ENCODE measurements at places on chromosomes 7 and 10.

GRCh38 chr7:115906731-115907130, 123.8 kb downstream of the TFEC start:
- no peak for DNase-seq

- DNase-seq = no peak
Observed at GRCh38 chr10:18400201-18400905, 251.0 kb downstream of the NSUN6 start.

DNA sequence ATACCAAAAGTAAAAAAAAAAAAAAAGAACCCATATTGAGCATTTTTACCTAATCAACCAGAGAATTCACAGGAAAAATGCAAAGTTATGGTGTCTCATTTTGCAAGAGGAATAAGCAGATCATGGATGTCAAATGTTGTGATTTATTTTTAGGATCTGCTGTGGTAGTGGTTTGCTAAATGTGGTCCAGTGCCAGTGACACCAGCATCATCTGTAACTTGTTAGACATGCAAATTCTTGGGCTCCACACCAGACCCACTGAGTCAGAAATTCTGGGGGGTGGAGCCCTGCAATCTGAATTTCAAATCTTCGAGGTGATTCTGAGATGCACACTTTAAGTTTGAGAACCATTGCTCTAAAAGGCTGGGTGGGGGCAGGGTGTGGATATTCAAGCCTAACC, 30.1 kb upstream of the ZEB1 start:
- DNase-seq = no peak

DNA sequence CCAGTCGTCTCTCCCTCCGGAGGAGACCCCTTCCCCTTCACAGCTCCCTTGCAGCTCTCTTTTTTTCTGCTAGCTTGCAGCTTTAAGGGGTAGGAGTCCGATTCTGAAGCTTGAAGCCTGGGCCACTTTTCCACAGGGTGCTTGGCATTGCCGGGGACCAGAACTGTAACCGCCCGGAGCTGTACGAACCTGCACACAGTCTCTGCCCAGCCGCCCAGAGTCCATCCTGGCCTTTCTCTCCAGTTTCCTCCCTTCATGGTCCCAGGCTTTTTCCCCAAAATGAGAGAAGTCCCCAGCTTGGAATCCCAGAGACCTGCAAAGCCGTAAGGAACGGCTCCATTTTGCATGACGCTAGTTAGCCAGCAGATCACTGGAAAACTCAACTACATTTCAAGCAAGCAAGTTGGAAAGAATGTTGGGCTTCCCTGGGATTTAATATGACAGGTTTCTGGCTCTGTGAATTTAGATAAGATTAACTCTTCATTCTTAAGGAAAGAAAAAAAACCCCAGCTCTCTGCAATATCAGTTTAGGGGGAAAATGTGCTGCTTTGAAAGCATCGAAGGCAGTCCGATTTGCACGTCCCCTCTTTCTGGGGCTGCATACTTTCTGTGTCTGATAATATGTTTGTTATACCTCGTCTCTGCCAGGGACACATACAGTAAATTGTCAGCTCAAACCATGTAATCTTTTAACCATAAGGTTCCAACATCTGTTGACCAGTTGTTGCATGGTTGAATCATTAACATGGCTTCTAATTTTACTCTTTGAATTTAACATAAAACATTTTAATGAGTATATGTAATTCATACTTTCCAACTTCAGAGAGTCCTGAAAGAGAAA, 190.0 kb upstream of the LYZL2 start:
- DNase-seq = no peak

GRCh38 chr10:43226851-43227845, 39.7 kb downstream of the RASGEF1A start:
- no peak for DNase-seq

DNA sequence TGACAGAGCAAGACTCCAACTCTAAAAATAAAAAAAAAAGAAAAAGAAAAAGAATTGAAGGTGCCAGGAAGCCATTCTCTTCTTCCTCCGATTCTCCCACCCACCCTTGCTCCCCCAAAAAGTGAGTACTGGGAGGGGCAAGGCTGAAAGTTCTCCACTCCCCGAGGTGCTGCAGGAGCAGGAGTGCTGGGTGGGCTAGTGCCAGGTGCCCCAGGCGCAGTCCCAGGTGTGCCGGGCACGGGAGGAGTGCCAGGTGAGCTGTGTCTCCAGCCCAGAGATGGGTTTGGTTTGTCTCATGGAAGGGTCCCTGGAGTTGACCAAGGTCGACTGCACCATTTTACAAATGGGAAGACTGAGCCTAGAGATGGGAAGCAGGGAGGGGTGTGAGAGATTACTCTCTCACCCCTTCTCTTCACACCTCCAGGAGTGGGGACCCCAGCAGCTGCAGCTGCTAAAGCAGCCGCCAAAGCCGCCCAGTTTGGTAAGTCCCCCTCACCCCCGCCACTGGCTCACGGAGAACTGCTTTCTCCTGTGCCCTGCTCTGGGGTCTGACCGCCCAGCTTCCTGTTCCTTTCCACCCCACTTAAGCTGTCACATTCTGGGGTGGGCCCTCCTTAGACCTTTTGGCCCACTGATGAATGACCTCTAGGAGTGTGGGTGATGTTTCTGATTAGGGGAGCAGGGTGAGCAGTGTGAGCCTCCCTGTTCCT, 26.2 kb upstream of the LIMK1 start:
- DNase-seq = no peak

GRCh38 chr7:152177681-152178404, 152.4 kb downstream of the GALNT11 start:
- DNase-seq = no peak

GRCh38 chr7:27184337-27185012, 557 bp downstream of the HOXA11 start:
- DNase-seq = no peak

GRCh38 chr10:107056182-107056581, 108.3 kb downstream of the SORCS1 start:
- no peak for DNase-seq

DNA sequence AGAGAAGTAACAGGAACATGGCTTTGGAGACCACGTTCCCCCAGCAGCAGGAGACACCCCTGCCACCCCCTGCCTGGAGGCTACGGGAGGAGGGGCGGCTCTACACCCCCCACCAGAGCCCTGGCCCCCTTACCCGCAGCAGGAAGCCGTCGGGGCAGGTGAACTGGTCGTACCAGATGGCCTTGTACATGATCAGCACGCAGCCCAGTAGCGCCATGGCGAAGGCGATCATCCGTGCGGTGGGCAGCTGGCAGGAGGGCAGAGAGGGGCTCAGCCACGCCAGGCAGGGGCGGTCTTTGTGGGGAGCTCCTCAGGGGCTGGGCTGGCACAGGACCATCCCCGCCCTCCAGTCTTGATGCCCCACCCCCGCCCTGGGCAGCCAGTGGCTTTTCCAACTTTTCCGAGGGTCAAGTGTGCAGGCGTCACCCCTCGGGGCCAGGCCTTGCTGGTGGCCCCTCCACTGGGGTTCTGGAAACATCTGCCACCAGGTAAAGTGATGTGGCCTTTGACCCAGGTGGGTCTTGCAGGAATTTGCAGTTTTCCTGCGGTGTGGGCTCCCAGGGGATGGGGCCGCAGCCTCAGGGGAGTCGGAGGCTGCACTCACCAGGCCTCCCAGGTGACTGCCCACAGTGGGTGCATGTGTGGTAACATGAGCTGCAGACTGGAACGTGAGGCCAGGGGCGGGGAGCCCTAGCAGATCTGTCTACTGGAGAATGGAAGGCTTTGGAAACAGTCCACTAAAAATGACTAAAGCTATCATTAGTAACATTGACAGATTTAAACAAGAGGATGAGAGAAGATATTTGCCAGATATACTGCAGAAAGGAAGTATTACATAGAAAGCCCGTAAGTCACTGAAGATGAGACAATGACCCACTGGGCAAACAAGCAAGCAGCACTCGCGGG, 9.7 kb downstream of the CALY start:
- no peak for DNase-seq

- no peak for DNase-seq
Observed at GRCh38 chr7:39592586-39592985, 26.4 kb downstream of the YAE1 start.

GRCh38 chr10:96496281-96496925, 17.3 kb downstream of the TLL2 start:
- no peak for DNase-seq

- DNase-seq = no peak
Observed at GRCh38 chr10:122663516-122664130, 36.0 kb downstream of the C10orf120 start.

GRCh38 chr7:75991531-75992082, 2.8 kb downstream of the TMEM120A start:
- DNase-seq = peak; percentile 26

GRCh38 chr7:1669954-1670893, at the start of gene ELFN1:
ELFN1 (plus strand) TSS chr7:1670277; CDS start chr7:1744597, 74,320 bp downstream.
- DNase-seq = no peak
